Breast epithelium (tissue), 4 donors: ENCODE measurements at places on chromosomes 12 and 14. TPM values are rescaled to one million over a fixed set of nuclear protein-coding genes. Genes with fewer than 3 reads are reported as not detected.

The LRRC10 gene
- not detected for total RNA-seq

DNA sequence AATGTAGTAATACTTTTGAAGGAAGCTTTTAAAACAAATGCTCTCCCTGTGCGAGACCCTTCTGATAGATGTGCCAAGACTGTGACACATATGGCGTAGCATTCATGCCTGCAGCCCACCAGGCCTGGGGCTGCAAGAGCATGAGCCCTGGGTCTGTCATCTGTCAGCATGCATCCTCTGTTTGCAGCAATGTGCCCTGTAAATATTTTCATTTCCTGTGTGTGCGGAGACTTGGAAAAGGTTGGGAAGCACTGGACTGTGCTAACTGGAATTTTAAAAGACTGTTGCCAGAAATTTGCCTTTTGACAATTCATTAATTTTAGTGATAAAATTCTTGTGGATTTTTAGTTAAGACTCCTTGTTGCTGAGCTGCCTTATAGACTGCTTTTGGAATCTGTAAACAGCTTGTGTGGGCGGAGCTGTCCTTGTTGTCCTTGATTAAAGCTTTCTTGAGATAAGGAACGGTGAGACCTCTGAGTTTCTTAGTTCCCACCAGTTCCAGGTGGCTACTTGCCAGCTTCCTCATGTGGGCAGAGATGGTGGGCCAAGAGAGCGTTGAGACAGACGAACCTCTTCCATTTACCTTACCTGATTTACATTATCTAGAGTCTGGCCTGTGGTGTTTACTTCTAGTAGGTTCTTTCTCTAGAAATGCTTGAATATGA is 23.4 kb downstream of the MARK3 start:
- no peaks in the 10 kb centered on the region for H3K4me1 ChIP-seq
- H3K27me3 ChIP-seq = no peaks in the 10 kb centered on the region
- no peaks in the 10 kb centered on the region for H3K36me3 ChIP-seq
- H3K27ac ChIP-seq = no peak overlapping the region

DNA sequence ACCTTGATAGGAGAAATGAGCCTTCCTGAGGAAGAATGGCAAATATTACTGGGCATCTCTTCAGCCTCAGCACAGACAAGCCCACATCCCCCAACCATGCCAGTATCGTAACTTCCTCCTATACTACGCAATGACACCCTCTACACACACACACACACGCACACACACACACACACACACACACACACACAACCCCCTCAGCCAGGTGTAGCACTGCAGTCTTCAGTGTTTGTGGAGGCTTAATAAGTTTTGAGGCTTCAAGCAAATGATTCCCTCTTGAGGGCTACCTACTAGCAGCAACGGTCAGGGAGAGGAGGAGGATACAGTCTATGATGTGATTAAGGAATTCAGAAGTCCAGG is 1.6 kb downstream of the DGKA start:
- no peak for DNase-seq
- H3K36me3 ChIP-seq = no peaks in the 10 kb centered on the region
- no peaks in the 10 kb centered on the region for H3K27me3 ChIP-seq
- H3K4me3 ChIP-seq = peak overlapping the region; percentile 79

- peak; percentile 24 for DNase-seq
- no peaks in the 10 kb centered on the region for H3K4me1 ChIP-seq
- H3K27me3 ChIP-seq = peaks cover 4% of the 10 kb centered on the region
- H3K36me3 ChIP-seq = no peaks in the 10 kb centered on the region
Observed at GRCh38 chr14:105581551-105582341, 55.4 kb downstream of the TMEM121 start.

DNA sequence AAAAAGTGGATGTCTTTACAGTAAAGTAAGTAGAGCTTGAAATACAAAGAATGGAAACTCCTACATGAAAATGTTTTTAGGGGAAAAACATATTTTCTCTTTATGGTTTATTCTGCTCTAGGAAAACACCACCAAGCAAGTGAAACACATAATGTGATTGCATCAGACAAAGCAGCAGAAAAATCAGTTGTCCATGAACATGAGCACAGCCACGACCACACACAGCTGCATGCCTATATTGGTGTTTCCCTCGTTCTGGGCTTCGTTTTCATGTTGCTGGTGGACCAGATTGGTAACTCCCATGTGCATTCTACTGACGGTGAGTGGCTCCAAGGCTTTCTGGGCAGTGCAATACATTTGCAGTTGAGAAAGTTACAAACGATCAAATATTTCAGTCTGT is 42.6 kb upstream of the PLEKHD1 start:
- H3K4me1 ChIP-seq = no peaks in the 10 kb centered on the region
- no peak overlapping the region for H3K27ac ChIP-seq
- no peak overlapping the region for H3K4me3 ChIP-seq
- H3K36me3 ChIP-seq = no peaks in the 10 kb centered on the region
- no peaks in the 10 kb centered on the region for H3K27me3 ChIP-seq

DNA sequence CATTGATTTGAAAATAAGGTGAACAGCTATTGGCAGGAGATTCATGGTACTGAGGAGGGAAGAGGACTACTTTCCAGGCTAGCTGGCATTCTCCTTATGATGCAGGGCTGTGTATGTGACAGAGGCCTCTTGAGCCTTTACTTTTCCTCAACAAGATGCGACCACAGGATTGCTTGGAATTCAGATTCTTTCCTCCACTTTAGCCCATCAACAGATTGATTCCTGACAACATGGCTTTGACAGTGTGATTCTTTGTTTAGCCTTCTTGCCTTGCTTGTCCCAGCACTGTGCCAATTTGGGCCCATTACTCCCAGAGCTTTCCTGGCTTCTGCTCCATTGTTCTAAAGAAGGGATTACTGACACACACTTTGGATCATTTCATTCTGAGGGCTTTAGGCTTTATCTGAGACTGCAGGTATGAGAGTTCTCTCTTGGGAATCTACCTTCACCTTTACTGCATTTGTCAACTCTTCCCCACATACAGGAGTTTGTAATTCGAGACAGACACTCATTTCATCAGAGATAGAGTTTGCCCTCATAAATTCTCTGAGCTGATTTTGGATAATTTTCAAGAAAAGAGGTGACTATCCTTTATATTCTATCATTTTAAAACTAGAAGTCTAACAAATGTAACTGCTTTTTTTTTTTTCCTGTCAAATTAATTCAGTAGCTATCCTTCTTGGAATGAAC is 206.4 kb upstream of the GZMB start:
- H3K4me1 ChIP-seq = no peaks in the 10 kb centered on the region
- no peaks in the 10 kb centered on the region for H3K27me3 ChIP-seq
- DNase-seq = no peak

The INHBC gene
- total RNA-seq = not detected

The IQSEC3 gene
- total RNA-seq = 0.98 TPM

The PPM1H gene
- total RNA-seq = 2.2 TPM

- no peaks in the 10 kb centered on the region for H3K27me3 ChIP-seq
- no peak overlapping the region for H3K27ac ChIP-seq
- no peak for DNase-seq
- no peaks in the 10 kb centered on the region for H3K4me1 ChIP-seq
Observed at GRCh38 chr12:24701343-24701742, 247.6 kb downstream of the BCAT1 start.

The MORN3 gene
- total RNA-seq = 2.0 TPM
